ENCODE measurements at places on chromosomes 6 and 20.

GRCh38 chr6:118768904-118769325 is 117.5 kb upstream of the CEP85L start:
- DNase-seq, result no peak

GRCh38 chr6:138522611-138523010 is 23.3 kb upstream of the NHSL1 start:
- DNase-seq, result no peak

DNA sequence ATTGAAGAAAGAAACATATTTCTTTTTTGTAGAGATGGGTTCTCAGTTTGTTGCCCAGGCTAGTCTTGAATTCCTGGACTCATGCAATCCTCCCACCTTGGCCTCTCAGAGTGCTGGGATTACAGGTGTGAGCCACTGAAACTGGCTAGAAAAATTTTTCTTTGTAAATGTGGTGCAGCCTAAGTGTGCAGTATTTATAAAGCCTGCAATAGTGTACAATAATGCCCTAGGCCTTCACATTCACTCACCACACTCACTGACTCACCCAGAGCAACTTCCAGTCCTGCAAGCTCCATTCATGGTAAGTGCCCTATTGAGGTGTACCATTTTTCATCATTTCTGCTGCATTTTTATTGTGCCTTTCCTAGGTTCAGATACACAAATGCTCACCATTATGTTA is 31.4 kb downstream of the NHSL1 start:
- DNase-seq, result no peak

- DNase-seq, result no peak
Measured at GRCh38 chr20:732727-733126, 35.6 kb downstream of the SLC52A3 start.

- DNase-seq, result no peak
Measured at GRCh38 chr6:167470836-167471547, 146.1 kb downstream of the TTLL2 start.

DNA sequence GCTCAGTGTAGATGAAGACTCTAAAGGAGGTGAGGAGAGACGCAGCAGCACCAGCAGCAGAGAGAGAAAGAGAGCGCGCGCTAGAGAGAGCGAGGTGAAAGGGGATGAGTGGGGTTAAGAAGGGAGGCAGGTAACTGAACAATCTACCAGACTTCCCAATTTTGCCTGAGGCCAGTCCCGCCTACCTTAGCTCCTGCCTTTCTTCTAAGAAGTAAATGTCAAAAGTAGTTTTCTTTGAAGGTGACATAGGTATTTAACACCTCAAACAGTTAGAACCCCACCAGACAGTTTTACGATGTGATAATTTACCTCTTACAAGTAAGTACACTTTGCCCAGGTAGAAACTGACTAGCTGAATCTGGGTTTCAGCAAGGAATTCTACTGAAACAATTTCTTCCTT is 132.0 kb upstream of the EEF1E1 start:
- no peak for DNase-seq

DNA sequence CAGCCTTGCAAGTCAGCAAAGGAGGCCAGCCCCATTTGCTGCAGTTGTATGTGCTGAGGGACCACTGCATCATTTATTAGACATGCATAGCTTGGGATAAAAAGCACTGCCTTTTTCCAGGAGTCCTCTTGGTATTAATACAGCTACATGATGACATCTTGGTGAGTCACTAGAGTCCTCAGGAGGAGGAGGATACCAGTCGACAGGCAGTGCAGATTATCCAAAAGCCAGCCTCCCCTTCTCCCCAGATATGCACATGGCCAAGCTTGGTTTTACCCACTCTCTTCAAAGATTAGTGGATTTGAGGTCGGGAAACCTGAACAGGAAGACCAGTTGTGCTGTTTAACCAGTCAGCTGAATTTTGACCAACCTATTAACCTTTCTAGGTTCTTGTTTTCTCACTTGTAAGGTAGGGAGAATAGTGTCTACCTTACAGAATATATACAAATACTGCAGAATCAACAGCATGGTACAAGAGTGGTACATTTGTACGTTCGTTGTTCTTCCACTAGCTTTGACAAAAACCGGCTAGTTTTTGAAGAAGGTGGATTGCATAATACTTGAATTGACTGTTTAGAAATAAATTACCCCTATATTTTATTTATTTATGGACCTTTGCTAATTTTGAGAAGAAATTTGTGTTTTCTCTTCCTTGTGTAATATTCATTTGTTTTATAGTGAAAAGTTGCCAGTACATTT is 31.9 kb downstream of the VAPB start:
- DNase-seq, result no peak

GRCh38 chr6:45420909-45421708 is 43.4 kb upstream of the SUPT3H start:
- DNase-seq, result no peak

- DNase-seq, result no peak
Measured at GRCh38 chr6:84424956-84425355, 197.5 kb upstream of the CEP162 start.

- DNase-seq, result no peak
Measured at GRCh38 chr6:108130262-108130661, 35.6 kb upstream of the NR2E1 start.

- DNase-seq, result no peak
Measured at GRCh38 chr6:147530132-147531060, 21.9 kb downstream of the SAMD5 start.

GRCh38 chr20:48159145-48160008 is 374.1 kb upstream of the SULF2 start:
- no peak for DNase-seq

GRCh38 chr20:44642203-44643153 is 9.0 kb downstream of the ADA start:
- no peak for DNase-seq

DNA sequence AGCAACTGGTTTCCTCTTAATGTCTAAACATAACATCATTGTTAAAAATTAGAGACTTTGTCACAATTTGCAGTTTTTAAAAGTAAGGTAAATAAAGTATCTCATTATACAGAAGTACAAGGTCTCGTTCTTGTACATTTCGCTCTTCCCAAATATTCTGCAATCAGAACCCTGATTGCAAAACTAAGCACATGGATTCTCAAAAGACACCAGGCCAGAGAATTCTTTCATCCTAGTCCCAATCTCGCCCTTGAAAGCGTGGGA is 355 bp upstream of the AKAP7 start:
- no peak for DNase-seq

DNA sequence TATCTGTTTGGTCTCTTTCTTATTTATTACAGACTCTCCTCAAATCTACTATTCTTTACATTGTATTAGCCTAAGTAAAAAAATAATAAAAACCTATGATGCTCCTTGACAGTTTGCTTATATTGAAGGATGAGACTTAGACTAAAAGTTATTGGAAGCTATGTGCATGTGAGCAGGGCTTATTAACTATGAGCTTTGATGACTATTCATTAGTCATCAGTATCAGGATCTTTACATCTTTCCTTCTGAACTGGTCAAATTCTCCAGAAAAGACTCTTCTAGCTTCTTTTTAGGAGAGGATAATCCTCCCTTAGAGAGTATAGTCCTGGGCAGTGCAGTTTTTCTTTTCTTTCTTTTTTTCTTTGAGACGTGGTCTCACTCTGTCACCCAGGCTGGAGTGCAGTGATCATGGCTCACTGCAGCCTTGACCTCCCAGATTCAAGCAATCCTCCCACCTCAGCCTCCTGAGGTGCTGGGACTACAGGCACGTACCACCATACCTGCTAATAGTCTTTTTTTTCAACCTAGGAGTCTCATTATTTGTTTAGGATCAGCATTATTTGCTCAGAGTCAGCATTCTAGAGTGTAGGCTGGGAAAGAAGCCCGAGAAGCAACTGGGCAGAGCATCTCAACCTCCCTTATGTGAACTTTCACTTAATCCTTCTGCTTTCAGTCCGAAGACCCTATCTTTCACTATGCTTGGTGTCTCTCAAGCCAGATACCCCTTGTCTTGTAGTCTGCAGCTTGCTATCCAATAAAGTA is 37.1 kb upstream of the YWHAB start:
- DNase-seq, result no peak

DNA sequence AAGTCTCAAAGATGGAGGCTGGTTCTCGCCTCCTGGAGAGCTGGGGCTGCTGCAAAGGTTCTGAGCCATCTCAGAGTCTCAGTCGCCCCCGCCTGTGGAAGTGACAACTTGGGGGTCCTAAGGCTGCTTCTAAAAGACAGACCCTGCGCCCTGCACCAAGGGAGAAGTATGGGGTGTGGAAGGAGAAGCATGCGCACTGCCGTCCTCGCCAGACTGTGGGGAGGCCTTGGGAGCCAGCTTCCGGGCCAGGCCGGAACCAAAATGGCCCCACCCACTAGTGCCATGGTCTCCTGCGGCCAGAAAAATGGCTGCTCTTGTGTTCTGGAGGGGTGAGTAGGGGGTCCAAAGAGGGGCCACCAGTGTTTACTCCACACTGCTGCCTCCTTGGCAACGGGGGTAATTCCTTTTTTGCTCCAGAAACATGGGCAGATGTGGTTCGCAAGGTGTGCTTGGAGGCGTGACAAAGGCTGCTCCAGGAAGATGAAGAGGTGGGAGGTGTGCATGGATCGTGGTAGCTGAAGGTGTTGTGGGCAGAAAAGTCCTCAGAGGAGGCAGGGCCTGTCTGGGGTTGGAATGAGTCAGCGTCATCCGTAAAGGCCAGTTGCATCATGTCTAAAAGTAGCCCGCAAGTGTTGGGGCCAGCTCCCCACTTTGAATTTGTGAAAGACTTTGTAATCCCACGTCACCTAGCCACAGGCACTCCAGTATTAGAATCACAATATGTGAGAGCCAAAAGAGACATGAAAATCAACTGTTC is 329.8 kb upstream of the SOX4 start:
- no peak for DNase-seq

- no peak for DNase-seq
Measured at GRCh38 chr20:19453410-19453809, 241.0 kb downstream of the SLC24A3 start.

DNA sequence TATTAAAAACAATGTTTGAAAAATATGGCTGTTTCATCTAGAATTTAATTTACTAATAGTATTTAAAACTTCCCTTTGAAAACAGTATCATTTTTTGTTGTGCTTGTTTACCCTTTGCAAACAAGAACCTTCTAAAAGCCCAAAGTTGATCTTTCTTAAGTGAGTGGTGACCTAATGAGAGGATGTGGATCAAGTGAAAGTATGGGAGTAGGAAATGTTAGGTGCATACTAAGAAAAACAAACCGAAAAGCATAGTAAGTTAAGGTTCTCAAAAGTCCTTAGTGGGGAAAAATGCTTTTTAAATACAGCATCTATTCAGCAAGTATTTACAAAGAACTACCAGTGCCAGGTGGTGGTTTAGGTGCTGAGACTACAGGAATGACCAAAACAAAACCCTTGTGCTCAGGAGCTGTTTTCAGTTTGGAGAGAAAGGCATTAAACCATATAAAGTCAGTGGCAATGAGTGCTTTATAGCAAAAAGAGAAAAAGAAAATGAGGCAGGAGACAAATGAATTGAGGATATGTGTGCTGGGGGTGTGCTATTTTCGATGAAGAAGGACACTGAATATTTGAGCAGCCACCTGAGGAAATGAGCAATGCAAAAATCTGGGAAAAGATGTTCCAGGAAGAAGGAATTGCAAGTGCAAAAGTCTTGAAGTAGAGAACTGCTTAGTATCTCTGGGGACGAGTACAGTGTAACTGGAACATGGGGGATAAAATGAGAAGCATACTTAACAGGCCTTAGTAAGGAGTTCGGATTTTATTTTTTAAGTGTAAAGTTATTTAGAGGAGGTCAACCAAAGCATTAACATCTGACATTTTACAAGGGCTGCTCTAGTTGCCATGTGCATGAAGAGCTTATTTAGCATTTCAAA is 24.0 kb downstream of the RNF146 start:
- DNase-seq, result no peak

- no peak for DNase-seq
Measured at GRCh38 chr6:64985726-64986125, 721.3 kb downstream of the EYS start.

GRCh38 chr6:47221565-47221964 is 88.1 kb downstream of the TNFRSF21 start:
- DNase-seq, result no peak

- no peak for DNase-seq
Measured at GRCh38 chr6:33683576-33684427, 27.7 kb downstream of the UQCC2 start.

- no peak for DNase-seq
Measured at GRCh38 chr6:131655387-131655786, 18.3 kb downstream of the ENPP3 start.

- DNase-seq, result no peak
Measured at GRCh38 chr20:58264271-58264670, 35.8 kb upstream of the ANKRD60 start.

- no peak for DNase-seq
Measured at GRCh38 chr6:28657381-28657768, 131.7 kb downstream of the GPX5 start.

- DNase-seq, result peak; percentile 82
Measured at GRCh38 chr6:30678964-30679726, 6.3 kb upstream of the DHX16 start.

- DNase-seq, result no peak
Measured at GRCh38 chr6:75870389-75870788, 121.3 kb downstream of the MYO6 start.

DNA sequence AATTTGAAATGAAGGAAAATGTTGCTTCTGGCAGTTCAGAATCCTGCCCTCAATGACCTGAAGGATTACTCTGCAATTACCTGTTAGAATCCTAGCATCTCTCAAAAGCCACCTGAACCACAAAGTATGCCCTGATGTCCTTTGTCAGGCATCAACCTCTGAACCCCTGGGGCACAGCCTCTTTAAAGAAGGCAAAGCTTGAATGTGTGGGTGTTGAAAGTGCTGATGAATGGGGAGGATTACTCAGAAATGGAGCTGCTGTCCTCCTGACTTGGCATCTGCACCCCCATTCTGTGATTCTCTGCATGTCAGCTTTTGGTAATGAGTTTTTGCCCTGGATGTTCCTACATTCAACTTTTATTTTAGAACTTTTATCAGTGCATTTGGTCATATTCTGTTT is 179.2 kb downstream of the PKHD1 start:
- no peak for DNase-seq

GRCh38 chr6:47103931-47104330 is 61.8 kb upstream of the ADGRF1 start:
- no peak for DNase-seq

DNA sequence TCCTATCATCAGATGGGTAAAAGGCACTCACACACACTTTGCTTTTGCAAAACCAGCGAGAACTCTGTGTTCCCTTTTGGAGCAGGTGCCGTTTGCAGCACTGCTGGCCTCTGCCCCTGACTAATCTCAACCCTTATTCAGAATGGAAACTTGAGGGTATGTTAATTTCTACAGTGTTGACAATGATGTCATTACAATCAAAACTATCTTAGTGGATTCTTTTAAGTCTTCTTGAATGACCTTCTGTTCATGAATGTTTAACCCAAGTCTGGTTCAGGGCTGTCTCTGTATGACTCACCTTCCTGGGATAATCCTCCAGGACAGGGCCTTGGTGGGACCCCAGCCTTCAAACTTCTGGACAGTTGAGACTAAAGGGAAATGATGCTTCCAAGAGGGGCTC is 197.9 kb downstream of the CDH4 start:
- DNase-seq, result no peak

- DNase-seq, result no peak
Measured at GRCh38 chr6:108633436-108633835, 72.7 kb downstream of the FOXO3 start.

GRCh38 chr6:447381-448165 is 56.0 kb downstream of the IRF4 start:
- DNase-seq, result no peak

- DNase-seq, result no peak
Measured at GRCh38 chr20:46791722-46792416, 82.4 kb downstream of the SLC2A10 start.

GRCh38 chr6:32941214-32941768 is 463 bp upstream of the HLA-DMB start:
- no peak for DNase-seq
